ENCODE measurements at places on chromosomes 4 and X.

GRCh38 chr4:8032381-8032780, 92.7 kb upstream of the AFAP1 start:
- DNase-seq = no peak

DNA sequence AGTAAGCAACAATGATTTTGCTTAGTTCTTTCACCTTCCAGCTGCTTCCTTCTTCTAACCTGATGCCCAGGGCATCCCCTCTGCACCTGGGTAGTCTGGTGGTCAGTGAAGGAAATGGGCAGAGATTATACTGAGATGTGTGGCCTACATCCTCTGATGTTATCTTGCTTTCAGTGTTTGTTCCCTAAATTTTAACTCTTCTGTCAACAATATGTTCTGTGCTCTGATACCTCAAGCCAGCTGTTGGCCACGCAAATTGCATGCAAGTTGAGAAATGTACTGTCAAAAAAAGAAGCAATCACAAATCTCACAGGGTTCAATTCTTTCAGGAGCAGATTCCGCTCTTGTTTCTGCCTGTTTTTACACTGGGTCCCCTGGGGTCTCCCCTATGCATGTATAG, 73.8 kb downstream of the FBXW7 start:
- DNase-seq = no peak

GRCh38 chr4:69823481-69824186, 36.3 kb downstream of the SULT1E1 start:
- peak; percentile 20 for DNase-seq

- DNase-seq = no peak
Measured at GRCh38 chr4:173005912-173006633, 162.5 kb upstream of the GALNT7 start.

All from ACHN (cell line).